ENCODE measurements at places on chromosomes 2 and 18.
A peak's percentile ranks its signal among the peaks of the same experiment; 100 is the strongest.

DNA sequence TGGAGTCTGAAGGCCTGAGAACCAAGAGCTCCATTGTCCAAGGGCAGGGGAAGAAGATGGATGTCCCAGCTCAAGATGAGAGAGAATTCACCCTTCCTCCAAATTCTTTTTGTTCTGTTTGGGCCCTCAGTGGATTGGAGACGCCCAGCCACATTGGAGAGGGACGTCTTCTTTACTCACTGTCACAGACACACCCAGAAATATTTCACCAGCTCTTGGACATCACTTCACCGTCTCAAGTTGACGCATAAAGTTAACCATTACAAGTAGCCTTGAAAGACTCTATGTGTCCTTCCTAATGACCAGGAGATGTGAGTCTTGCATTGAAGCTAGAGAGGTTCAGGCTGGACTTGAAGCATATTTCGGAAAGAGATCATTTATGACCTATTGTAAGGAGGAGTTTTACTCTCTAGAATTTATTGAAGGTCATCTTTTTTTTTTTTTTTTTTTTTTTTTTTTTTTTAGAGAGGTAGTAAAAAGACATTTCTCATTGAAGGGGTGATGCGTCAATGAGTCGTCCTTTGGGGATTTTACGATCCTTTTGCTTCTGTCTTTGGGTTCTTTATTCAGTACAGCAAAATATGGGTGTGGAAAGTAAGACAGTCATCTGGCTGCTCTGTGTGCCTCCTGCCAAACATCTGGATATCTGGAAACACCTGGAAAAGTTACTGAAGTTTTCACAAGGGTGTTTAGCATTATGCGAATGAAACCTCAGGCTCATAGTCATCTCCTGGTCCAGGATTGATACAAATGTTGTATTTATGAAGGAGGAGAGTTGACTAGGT is 118.1 kb downstream of the PRPF40A start:
- DNase-seq: no peak

- DNase-seq: peak; percentile 68
These were observed 220.0 kb upstream of the CYP26B1 start for GRCh38 chr2:72367530-72368225.

DNA sequence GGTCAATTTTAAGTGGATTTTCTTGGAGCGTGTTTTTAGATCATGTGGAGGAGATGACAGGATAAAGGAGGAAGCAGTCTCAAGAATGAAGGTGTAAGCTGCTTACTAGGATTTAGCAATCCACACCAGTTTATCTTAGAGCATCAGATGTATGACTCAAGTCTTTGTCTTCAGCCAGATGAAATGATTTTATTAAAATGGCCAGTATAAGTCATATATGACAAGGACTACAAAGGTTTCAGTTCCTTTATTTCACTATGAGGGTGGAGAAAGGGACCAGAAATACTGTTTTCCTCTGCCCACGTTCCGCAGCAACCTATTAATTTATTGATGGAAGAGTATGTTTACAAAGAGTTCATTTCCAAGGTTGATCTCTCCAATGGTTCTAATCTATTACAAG is 970.5 kb upstream of the SLC39A10 start:
- no peak for DNase-seq

DNA sequence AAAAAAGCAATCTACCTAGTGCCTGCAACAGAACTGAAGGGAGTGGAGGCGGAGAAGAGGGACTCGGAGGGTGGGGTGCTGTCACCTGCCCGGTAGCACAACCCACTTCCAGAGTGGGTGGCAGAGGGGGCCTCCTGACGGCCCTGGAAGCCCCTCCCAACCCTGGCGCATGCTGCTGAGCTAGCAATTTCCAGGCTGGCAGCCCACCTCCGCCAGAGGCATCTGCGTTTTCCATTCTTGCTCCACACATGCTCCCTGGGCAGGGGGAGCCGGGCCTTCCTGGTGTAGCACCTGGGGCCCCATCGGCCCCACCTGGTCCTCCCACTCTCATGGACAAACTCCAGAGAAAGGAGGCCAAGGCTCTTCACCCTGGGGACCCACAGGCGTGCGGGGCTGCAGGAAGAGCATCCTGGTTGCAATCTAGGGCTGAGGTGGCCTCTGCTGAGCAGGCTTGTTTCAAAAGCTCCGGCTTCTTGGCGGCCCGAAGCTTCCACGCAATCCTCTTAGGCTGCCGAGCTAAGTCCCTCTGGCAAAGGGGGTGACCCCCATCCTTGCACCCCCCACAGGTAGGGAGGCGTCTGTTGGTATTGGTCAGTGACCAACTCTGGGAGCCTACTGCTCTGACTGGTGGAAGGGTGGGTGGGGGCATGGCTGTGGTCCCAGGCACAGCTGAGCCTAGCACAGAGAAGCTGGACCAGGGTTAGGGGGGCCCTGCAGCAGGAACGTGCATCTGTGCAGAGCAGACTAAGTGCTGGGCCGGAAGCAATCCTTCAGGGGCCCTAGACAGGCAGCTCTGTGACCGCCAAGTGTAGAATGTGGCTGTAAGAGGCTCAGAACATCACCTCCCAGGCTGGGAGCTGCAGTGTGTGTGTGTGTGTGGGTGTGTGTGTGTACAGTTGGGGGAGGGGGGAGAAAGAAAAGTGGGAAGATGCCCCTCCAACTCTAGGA is 2.6 kb downstream of the HS6ST1 start:
- no peak for DNase-seq

- DNase-seq: no peak
These were observed 204.7 kb downstream of the FBXO15 start for GRCh38 chr18:73942956-73943355.

DNA sequence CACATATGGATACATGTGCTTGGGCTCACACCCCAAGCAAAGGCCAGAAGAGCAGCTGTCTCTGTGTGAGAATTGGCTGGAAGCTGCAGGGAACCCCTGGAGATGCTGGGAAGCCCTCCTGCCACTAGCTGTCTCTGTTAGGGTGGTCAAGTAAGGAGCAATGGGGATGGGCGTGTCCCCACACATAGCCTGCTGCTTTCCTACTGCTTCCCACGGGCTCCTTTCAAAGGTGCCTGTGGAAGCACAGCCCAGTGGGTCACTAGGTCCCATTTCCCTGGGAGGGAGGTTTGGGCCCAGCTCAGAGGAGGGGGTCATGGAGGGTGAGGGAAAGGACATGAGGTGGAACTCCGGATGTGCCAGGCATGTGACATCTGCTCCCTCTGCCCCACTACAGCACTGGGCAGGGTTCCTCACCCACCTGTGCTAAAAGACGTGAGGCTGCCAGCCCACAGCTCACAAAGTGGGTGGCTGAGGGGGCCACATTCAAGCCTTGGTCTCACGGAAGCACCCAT is 24.4 kb upstream of the MAL start:
- no peak for DNase-seq

DNA sequence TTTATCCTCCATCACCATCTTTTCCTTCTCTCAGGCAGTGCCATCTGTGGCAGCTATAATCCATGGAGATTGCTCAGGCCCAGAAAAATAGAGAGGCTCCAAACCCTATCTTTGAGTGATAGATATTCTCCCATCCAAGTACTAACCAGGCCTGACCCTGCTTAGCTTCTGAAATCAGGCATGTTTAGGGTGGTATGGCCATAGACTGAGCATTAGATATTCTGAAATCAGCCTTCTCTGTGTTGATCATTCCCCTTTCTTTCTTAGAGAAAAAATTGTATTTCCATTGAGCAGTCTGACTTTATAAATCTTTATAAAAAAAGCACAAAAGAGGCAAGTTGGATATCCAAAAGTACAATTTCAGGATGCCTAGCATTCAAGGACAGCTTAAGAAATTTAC is 131.5 kb upstream of the ACVR2A start:
- no peak for DNase-seq

DNA sequence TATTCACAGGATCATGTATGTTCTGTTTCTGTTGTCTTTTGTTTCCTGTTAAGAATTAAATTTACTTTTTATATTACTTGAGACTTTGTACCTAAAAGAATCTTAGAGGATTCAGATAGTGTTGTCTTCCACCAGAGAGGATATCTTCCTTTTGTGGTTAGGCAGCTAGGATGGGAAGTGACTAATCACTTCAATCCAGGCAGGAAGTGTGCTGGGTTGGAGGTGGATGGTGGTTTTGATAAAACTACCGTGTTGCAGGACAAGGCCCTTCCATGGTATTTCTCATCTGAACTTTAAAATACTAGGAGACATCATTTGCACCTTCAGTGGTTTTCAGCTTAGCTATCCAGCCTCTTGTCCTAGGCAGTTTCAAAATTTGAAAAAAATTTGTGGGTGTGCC is 728.6 kb upstream of the CDH2 start:
- peak; percentile 1 for DNase-seq

DNA sequence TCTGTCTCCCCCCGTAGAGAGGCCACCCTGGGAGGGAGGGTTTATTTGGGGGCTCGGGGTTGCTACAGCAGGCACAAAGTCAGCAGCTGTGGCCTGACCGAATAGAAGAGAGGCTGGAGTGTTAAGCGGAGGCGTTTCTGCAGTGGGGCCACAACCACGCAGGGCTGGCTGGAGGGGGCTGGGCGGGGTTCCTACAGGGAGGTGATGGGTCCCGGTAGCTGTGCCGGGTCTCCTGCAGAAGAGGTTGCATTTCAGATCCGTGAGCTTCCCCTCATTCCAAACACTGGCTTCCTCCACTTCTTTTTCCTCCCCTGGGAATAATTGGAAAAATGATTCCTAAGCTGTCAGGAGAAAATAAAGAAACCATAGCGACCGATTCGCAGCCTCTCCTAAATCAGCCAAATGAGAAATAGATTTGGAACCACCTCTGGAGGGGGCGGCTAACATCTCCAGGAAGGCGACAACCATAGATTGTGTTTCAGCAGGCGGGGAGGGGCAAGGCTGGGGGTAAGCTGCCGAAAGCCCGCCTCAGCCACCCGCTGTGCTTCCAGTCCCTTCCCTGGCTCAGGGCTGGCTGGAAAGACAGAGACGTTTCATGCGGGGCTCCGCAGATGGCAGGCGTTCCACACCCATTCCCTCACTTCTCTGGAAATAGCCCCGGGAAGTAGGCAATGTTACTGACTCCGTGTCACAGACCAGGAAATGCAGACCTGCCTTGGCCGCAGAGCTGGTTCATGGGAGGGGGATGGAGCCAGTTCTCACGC is 85.6 kb upstream of the TAF1B start:
- DNase-seq: no peak

- no peak for DNase-seq
These were observed 840.3 kb upstream of the ZEB2 start for GRCh38 chr2:145360129-145360790.

DNA sequence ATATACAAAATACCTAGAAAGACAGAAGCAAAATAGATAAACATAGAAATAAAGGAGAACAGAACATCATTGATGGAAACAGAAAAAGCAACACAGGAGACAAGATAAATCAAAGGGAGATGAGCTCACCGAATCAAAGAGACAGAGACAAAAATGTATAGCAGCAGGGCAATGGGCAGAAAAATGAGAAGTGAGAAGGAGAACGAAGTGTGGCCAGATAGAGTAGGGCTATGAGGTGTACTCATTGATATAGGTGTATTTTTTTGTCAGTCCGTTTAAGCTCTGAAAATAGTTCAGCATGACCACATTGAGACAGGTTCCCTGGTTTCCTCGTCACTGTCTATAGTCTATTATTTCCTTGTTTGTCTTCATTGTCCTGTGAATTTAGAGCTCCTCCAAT is 55.1 kb downstream of the SP100 start:
- DNase-seq: no peak

DNA sequence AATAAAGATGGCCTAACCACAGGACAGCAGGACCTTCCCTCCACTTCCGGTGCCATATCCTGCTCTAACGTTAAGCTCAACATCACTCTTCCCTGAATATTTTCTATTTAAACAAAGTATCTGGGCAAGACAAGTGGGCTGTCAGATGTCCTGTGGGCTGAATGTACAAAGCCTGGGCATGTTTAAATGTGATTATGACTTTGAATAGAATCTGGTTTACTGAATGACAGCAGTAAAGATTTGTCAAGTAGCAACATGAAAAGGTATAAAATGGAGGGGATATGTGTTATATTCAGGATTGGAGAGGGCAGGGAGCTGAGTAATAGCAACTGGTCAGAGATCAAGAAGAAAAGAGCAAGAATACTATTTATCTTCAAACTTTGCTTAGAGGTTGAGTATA is 540.9 kb downstream of the NRXN1 start:
- DNase-seq: no peak

DNA sequence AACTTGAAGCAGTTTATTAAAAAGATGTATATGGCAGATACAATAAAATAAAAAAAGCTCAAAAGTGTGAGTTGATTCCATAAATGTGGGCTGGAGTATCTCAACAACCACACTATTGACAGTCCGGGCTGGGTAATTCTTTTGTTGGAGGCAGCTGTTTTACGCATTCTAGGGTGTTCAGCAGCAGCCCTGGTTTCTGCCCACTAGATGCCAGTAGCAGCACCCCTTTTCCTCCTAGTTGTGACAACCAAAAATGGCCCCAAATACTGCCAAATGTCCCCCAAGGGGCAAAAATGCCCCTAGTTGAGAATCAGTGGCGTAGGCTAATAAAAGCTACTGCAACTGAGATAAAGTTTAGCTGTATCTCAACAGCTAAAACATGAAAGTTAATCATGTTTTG is 44.8 kb downstream of the CHMP3 start:
- peak; percentile 12 for DNase-seq

GRCh38 chr2:69589973-69590652 is 53.4 kb downstream of the AAK1 start:
- no peak for DNase-seq

DNA sequence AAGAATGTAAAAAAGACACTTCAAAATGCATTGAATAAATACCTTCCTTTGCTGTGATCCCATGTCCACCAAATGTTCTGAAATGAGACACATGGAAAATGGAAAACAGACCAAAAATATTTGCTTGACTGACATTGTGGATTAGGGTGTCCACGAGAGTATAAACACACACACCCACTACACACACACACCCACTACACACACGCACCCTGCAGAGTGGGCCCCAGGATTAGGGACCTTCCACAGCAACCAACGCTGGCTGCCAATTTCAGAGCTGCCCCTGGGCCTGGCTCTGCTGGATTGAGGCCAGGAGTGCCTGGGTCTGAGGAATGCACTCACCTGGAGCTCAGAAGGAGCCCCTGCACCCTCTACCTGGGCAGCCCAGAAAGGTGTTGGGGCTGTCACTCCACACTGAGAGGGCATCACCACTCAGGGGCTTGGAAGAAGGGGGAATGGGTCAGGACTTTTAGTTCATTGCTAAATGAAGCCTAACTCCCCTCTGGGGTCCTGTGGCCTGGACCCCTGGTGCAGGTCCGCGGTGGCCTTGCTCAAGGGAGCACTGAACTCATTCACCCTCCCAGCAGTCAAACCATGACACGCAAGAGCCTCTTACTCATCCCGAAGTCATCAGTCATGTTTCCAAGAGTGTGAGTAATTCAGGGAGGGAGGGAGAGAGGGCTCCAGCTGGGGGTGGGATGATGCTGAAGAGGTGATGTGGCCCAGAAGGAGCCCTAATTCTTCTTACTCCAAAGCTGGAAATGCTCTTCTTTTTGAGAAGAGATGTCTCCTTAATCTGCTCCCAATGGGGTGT is 50.2 kb upstream of the PLB1 start:
- peak; percentile 83 for DNase-seq

DNA sequence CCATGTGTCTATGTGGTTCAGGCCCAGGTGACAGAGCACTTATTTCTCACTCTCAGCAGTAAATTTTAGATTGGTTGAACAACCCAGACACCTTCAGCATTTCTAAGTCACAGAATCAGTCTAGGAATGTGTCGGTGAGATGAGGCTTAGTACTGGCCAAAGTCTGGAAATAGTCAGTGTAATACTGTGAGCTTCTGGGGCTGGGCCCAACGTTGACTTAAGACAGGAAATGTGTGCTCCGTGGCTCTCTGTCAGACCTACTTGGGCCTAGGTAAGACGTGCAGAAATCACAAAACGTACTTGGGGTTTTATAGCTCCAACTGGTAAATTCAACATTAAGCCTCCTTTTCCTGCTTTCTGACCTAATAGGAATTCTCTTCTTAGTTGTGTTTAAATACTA is 160.3 kb upstream of the COL3A1 start:
- DNase-seq: no peak

GRCh38 chr2:34266908-34267697 is 668.0 kb upstream of the FAM98A start:
- DNase-seq: no peak

All from HTR-8/SVneo (cell line).